ENCODE measurements at places on chromosomes 3 and 15.

- DNase-seq, result no peak
Measured at GRCh38 chr3:21697707-21698106, 53.3 kb downstream of the ZNF385D start.

- DNase-seq, result no peak
Measured at GRCh38 chr15:71352765-71353164, 237.5 kb downstream of the THSD4 start.

DNA sequence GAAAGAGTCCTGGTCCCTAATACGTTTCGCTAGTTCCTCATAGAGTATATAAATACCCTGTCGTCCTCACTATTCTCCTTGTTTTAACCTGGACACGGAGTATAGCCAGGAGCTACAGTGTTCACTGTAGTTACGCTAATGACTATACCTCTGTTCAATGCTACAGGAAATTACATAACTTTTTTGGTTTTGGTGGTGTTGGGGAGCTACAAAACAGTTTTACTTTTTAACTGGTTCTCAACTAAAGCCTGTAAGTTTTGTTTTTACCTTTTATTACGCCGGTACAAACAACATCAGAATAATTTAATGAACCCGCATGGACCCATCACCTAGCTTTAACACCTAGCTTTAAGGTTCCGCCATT, 1.5 kb downstream of the LMLN start:
- no peak for DNase-seq

DNA sequence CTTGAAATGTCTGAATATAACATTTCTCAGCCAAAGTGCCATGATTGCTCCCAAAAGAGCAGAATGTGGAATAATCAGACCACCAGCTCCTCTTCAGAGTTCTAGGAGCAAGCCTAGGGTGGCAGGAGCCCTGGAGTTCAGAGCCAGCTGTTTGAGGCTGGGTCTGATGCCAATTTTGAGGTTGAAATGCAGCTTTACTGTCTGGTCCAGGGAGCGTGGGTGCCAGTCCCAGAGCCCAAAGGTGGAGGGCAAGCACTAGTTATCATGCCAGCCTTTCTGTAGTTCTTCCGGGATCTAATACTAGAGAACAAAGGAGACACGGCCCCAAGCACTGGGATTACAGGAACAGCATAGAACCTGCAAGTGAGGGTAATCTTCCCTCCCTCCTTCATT, 69.3 kb downstream of the TNFAIP8L3 start:
- DNase-seq, result no peak

- no peak for DNase-seq
Measured at GRCh38 chr3:126136428-126137220, 43.8 kb downstream of the ALDH1L1 start.

DNA sequence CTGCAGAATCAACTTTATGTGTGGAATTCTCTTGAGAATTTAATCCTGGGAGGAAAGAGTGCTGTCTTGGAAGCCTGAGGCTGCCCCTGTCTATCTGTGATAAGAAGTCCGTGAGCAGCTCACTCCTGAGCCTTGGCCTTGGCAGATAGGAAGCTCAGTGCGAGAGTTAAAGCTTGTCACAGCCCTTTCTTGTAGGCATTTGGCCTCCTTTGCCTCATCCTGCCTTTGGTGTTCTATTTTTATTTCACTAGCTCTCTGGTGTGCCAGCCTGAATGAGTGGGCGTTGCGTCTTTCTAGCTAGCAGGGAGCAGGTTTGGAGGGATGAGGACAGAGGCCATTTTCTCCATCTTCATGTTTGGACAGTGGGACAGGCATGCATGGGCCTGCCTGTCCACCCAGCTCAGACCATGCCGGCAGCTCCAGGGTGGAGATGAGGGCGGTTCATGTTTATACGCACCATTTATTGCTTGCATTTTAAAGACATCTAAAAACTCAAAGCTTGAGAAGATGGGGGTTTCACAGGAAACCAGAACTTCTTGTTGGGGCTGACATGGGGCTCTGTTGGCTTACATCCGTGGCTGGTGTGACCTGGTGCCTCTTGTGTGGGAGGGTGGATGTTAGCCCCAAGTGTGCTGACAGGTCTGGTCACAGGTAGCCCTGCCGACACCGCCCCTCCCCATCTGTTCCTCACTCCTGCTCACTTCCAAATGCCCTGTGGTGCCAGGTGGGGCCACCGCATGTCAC, 29.8 kb downstream of the IRAK2 start:
- DNase-seq, result no peak

- no peak for DNase-seq
Measured at GRCh38 chr3:53422954-53423698, 71.3 kb upstream of the CACNA1D start.

DNA sequence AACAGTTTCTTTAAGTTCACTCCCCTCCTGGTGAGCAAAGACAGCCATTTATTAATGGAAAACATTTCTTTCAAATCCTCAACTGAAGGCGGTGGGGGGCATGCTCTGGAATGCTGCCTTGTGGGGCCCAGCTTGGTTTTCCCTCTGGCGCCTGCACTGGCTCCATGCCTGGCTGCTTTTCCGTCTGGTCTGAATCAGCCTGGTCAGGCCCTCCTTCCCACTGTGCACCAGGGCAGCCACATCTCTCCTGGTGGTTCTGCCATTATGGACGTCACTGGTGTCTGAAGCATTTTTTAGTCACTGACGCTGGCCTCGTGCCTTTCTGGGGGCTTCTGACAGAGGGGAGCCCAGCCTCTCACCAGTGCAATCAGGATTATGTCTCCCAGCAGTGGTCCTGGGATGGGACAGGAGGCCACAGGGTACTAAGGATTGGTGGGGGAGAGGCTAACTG, 57.6 kb upstream of the APEH start:
- DNase-seq, result no peak

DNA sequence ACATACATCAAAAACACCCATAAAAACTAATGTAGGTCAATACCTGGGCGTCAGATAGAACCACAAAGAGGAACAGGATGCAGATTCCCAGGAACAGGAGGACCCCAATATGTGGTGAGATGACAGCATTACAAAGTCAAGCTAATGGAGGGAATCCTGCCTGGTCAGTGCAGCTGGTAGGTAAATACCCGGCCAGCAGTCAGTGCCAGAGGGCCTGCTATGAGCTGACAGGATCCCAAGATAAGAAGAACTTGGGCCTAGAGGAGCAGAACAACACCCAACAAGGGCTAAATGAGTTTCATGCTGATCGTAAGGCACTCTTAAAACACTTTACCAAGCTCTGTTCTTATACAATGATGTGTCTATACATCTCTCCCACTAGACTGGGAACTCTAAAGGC, 61.2 kb upstream of the KCNMB2 start:
- DNase-seq, result no peak

DNA sequence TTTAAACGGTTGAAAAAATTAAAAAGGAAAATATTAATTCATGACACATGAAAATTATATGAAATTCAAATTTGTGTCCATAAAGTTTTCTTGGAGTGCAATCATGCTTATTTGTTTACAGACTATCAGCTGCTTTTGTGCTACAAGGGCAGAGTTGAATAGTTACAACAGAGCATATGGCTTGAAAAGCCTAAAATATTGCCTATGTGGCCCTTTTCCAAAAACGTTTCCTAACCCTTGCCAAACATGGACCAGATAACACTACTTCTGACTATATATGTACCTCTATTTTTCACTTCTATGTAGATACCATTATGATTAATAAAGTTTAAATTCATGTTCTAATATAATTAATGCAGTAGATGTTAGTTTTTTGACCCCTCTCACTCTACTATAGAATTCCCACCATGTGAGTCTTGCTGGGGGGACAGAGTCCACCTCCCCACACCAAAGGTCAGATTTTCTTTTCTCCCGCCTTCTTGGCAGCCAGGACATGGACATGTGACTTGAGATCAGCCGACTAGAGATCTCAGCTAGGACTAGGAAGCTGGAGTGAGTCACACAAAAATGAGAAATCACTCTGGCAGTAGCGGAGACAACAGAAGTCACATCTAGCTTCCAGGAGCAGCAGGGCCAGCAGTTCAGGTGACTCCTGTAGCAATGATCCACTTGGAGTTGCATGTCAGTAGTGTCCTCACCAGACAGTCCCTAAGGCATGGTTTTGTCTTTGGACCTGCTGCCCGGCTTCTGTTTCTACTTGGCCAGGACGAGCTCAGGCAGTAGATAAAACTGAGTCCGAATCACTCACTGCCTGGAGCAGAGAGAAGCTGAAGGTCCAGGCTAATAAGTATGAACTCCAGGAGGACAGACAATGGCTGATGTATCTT, 22.4 kb downstream of the CIAO2A start:
- DNase-seq, result no peak

GRCh38 chr15:92811148-92811913, 88.8 kb upstream of the CHD2 start:
- no peak for DNase-seq

- no peak for DNase-seq
Measured at GRCh38 chr15:40618906-40619305, 24.9 kb downstream of the KNL1 start.

- DNase-seq, result no peak
Measured at GRCh38 chr3:186386883-186387560, 25.0 kb upstream of the DGKG start.

GRCh38 chr3:151462991-151463390, 2.1 kb upstream of the IGSF10 start:
- no peak for DNase-seq

GRCh38 chr3:111542611-111543300, 759 bp downstream of the CD96 start:
- DNase-seq, result no peak

DNA sequence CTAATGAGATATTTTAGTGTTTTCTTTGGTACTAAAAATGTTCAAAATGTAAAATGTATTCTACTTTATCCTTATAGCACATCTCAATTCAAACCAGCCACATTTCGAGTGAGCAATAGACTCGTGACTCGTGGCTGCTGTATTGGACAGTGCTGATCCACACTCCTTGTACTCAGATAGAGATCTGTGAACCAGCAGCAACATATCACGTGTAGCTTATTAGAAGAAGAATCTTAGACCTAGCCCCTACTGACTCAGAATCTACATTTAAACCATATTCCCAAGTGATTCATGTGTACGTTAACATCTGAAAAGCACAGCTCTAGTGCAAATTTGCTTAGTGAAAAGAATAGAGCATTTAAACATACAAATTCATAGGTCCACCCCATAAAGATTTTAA, 130.9 kb downstream of the IL1RAP start:
- no peak for DNase-seq

GRCh38 chr15:74828835-74829234, 2.4 kb downstream of the CPLX3 start:
- DNase-seq, result no peak

DNA sequence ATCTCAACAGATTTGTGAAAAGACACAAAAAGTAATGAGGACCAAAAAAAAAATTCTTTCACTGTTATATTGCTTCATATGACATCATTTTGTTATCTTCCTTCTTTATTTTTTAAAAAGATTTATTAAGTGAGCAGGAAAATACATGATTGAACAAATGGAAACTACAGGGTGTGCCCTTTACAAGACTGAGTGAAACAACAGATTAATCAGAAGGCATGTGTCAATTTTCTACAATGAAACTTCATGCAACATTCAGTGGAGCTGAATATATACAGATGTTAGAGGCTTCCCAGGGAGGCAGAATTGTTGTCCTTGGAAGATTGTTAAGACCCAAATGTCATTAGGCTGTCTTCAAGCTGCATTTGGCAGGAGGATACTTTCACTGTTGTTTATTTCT, 28.4 kb upstream of the SLC2A2 start:
- DNase-seq, result no peak

GRCh38 chr3:182711261-182711683, 82.0 kb upstream of the ATP11B start:
- DNase-seq, result no peak

GRCh38 chr3:116984301-116984700, 274.7 kb downstream of the TUSC7 start:
- DNase-seq, result no peak

- DNase-seq, result no peak
Measured at GRCh38 chr15:98980899-98981228, 26.7 kb downstream of the PGPEP1L start.

- DNase-seq, result no peak
Measured at GRCh38 chr3:119834754-119835370, 53.0 kb downstream of the NR1I2 start.

DNA sequence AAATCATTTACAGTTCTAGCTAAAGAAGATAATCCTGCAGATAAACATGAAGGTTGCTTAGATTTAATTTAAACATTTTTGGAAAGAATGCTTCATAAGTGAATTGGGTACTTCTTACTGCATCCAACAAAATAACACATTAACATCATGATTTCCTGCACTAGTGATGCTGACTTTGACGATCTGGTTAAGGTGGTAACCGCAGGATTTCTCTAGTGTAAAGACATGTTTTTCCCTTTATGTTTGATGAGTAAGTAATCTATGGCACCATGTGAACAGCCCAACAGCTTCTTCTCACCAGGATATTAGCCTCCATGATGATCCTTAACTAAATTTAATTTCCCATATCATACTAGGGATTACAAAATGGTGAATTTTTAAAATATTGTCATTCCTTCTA, 14.1 kb downstream of the SPPL2A start:
- no peak for DNase-seq

- no peak for DNase-seq
Measured at GRCh38 chr3:115375362-115375761, 228.3 kb upstream of the ZBTB20 start.

GRCh38 chr3:98962189-98962930, 60.9 kb upstream of the DCBLD2 start:
- DNase-seq, result no peak

- DNase-seq, result no peak
Measured at GRCh38 chr3:94349310-94349878, 286.5 kb downstream of the NSUN3 start.

DNA sequence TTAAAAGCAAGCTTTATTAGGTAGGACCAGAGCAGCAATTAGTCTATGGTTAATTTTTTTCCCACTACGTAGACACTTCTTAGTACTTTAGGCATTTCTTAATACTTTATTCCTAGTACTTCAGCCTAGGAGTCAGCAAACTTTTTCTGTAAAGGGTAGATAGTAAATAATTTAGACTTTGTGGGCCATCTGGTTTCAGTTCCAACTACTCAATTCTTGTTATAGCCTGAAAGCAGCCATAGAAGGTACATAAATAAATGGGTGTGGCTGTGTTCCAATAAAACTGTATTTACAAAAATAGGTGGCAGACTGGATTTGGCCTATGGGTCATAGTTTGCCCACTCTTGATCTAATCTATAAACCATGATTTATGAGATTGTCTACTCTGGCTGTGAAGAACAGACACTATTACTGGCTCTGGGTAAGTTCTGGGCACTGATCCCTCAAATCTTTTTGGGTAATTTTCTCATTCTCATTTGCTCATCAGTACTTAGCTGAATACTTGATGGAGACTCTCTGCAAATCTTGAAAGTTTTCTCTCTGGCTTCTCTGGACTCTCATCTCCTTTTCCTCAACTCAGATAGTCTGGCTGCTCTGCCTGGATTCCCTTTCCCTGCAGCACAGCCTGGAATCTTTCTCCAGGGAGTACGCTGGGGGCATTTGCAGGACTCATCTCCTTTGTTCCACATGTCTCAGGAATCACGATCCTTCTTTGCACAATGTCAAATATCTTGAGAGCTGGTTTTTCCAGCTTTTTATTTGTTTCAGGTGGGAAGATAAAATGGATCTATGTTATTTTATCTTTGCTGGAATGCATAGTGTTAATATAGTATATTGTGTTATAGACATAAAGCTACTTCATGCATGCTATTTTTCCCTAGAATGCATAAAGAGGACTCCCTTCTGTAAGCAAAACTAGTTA, 524.8 kb upstream of the TBL1XR1 start:
- no peak for DNase-seq

GRCh38 chr3:126510308-126510910, 7.2 kb downstream of the UROC1 start:
- no peak for DNase-seq

Data from SIG-M5 (cell line).